ENCODE measurements at places on chromosomes 6 and 20.

DNA sequence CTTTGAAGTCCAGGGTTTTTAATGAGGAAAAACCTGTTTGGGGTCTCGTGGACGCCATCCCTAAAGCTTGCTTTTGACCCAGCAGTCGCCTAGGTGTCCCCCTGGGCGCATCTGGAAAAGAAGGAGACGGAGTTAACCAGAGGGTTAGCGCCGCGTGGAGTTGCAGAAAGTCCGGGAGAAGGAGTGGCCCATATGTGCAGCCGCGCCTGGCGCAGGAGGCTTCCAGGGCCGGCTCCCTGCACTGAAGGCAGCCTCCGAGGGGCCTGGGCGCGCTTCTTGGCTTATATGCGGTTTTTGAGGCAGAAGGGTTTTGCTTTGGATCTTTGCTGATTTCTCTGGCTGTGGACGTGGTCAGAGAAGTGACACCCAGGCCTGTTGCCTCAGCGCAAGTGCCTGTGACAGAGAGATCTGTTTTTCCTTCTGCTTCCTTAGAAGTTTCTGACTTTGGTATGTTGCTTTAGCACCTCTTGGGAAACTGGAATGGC, 987 bp downstream of the TMEM181 start:
- DNase-seq = no peak

DNA sequence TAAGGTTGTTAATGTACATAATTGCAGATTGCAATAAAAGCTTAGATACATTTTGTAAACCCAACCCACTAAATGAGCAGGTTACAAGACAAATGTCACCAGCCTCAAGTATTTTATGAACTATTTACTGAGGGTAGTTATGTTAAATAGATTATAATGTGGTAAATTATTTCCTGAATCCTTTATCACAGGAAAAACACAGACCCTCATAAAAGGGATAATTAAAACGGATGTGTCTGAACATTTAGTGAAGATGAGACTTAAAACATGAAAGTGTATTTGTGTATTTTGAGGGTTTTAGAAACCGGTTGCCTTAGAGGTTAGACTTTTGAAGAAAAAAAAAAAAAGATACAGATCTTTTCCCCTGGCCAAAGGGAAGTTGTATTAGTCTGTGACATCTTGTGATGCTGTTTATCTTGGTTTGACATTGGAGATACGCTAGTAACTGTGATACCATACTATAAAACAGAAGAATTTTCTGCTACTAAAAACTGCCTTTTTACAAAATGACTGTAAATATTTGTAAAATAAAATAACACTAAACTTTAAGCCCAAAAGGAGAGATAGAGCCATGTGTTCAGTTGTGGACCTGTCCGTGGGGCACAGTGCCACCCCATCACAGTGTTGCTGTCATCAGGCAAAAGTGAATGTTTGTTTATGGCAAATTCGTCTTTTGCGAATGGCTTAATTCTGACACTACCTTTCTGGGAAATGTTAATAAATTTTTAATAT, 9.7 kb downstream of the DYNLT1 start:
- DNase-seq = no peak

- DNase-seq = no peak
Measured at GRCh38 chr20:10448270-10449156, 13.4 kb downstream of the SLX4IP start.

GRCh38 chr6:36418558-36418957, 24.1 kb downstream of the PXT1 start:
- DNase-seq = no peak

- DNase-seq = no peak
Measured at GRCh38 chr6:161908872-161909271, 635.0 kb upstream of the AGPAT4 start.

Data from stimulated activated CD4-positive, alpha-beta T cell treated with anti-CD3 and anti-CD28 coated beads, Interleukin-1b, Interleukin-23, amount 100 ng/mL, for 4 hours (primary cell).